ENCODE measurements at places on chromosomes 5 and 9.
A peak's percentile ranks its signal among the peaks of the same experiment; 100 is the strongest.

DNA sequence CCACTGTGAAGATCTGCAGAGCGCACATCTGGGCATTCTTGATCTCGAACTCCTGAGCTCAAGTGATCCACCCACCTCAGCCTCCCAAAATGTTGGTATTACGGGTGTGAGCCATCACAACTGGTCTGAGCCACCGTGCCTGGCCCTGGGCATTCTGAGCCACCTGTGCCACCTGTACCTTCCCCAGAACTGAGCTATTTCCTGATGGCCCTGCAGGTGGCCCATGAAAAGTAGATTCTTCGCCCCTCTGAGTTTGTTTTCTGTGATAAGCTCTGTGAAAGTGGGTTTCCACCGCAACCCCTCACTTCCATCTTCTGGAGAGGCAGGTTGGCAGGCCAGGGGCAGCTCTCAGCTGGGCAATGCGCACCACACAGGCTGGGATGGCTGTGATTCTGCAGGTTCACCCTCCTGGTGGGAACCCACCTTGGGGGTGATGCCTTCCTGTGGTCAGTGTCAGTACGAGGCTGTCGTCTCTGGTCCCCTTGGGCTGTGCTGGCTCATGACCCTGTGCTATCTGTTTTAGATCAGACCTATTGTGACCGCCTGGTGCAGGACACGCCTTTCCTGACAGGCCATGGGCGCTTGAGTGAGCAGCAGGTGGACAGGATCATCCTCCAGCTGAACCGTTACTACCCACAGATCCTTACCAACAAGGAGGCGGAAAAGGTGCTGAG, 11.3 kb downstream of the CARD19 start:
- no peak for DNase-seq

DNA sequence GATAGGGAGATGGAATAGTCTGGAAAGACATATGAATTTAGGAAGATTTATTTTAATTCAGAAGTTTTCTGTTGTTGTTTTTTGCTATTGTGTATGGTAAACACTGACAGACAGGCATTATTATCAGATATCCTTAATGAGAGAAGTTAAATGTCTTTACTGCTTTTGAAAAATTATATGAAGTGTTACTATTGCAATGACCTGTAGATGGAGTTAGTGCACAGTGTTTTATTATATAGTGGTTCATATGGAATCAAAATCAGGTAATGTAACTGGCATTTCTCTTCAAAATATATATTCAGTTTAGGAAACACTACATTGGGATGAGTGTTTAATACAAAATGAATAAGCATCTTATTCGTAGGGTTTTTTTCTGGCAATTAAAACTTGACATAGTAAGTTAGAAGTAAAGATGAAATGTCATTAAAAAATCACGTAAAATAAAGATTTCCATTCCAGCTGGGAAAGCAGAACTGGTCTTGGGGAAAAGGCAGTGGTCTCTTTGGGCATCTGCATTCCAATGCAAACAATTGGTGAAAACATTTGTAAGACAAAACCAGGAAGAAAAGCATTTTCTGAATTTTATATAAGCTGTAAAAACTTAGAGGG, 3.9 kb downstream of the GABRA1 start:
- no peak for DNase-seq

- no peak for DNase-seq
Measured at GRCh38 chr9:98968601-98969337, 25.1 kb downstream of the COL15A1 start.

DNA sequence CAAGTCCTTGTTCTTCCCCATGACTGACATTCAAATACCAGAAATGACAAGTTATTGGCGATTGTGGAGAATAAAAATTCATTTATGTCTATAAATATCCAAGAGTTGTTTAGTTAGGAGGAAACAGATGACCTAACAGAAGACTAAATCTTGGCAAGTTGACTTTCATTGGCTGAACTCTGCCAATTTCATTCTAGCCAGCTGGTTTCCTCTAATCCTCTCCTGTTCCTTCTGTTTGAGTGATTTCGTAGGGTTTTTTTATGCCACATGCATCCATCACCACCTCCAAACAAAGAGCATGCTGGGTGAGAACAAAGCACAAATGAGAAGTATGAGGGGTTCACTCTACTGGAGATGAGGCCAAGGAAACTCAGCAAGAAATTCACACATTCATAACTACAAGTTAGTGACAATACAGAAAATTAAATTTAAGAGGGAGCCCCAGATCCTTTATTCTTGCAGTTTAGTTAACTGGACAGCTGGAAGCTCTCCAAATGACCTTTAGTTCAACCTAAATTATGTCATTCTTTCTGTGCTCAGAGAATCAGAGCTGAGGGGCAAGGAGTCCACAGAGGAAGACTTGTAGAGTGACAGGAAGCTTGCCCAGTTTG, 932.0 kb downstream of the TLE4 start:
- no peak for DNase-seq

- DNase-seq = no peak
Measured at GRCh38 chr5:32116574-32117313, 57.4 kb downstream of the GOLPH3 start.

DNA sequence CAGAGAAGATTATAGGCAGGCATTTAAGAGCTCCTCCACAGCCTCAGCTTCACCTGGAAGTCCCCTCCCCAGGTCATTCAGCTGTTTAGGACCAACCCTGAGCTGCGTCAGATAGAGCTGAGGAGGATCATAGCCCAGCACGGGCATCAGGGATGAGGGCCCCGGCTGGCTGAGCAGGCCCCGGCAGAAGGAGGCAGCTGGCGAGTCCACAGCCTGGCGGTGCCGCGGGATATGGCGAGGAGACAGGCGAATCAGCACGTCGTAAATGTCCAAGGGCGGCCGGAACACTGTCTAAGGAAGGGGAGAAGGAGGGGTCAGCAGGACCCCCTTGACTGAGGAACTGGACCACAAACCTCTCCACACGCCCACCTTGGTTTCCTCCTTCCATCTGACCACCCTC, 10.6 kb downstream of the NOL6 start:
- DNase-seq = no peak

GRCh38 chr9:80763536-80763935, 925.8 kb downstream of the TLE1 start:
- no peak for DNase-seq

- DNase-seq = peak; percentile 30
Measured at GRCh38 chr9:125904155-125904851, 157.1 kb downstream of the PBX3 start.

GRCh38 chr5:179375831-179376365, 30.6 kb upstream of the ADAMTS2 start:
- no peak for DNase-seq

DNA sequence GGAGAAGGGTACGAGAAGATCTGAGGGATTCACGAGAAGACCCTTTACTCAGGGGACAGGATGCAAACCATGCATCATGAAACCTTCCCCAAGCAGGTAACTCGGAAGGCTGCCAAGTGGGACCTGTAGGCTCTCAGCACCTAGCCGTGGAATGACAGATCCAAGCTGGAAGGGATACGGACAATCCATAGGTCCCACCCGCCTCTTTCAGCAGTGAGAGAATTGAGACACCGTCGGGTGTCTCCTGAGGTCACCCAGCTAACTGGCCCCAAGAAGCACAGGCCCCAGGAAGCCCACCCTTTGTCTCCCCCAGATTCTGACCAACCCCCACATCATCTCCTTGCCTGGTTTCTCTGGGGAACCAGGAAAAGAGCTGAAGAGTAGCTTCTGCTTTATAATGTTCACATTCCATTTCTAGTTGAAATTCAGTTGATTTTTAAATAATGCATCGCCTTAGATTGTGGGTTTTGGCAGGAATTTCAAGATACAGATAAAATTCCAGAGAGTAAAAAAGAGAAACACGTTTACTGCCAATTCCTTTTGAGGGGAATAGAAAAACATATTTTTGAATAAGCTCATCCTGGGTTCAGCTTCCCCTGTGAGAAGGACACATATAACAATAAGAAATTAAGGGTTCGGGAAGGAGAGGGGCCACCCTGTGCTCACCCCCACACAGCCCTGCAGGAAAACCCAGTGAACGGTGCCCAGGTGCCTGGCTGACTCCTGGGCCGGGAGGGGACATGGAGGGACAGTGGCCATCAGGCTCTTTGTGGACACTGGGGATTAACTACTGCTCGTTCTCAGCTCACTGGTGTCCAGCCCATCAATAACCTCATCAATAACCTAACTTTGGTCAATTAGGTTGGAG, 51.1 kb downstream of the NSUN2 start:
- no peak for DNase-seq

DNA sequence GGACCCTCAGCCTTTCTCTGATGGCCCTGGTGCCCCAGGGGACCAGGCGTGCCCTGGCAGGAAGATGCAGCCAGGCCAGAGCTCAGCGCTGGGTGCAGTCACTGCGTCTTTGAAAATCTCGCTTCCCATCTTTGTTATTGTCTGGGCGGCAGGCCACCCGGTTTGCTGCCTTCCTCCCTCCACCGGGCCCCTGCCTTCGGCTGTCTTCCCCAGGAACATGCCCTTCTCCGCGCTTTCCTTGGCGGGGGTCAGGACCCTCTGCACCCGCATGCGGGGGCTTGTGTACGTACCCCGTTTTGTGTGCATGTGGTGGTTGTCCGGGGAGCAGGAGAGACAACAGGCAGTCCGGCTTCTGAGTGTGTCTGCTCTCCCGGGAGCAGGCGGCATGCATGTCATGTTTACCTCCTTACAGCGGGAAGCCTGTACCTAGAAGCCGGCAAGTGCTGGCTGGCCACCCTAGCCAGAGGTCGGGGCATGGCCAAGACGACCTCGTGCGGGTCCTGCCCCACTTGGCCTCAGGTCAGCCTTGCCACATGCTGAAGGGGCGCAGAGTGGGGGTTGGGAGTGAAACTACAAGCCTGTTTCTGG, 49.5 kb downstream of the DAB2IP start:
- DNase-seq = no peak

- DNase-seq = no peak
Measured at GRCh38 chr9:98995059-98995671, 51.5 kb downstream of the COL15A1 start.

- DNase-seq = no peak
Measured at GRCh38 chr9:126507318-126508109, 106.2 kb upstream of the LMX1B start.

DNA sequence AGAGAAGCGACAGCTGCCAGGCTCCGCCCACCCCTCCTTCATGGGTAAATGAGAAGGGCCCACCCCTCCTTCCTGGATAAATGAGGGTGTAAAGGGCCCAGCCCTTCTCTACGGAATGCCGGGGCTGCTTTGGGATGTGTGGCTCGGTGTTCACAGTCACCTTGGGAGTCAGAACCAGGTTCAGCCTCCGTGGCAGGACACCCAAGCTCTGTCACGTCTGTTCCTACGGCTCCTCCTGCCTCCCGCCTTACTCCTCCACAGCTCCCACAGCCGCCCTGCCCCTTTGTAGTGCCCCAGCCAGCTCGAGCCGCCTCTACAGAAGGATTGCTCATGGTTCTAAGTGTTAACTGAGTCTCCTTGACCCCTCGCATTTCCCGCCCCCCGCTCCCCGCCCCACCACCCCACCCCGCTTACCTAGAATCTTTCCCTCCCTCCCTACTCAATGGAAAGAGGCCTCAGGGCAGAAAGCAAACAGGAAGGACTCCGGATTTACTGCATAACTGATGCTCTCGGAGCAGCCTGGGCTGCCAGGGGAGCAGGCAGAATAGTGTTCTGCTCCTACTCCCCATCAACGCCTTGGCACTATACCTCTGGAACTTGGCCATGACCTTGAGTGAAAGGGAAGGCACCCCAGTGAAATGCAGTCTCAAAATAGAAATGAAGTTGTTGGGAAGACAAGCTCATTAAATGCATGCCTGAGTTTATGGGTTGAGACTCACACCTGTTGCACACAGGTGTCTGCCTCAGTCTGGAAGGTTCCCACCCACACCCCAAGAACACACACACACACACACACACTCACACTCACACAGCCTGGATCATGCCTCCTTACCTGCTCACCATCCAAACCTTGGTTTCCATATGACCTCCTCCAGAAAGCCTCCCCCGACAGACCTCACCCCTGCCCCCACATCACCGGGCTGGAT, 59.6 kb downstream of the NEURL1B start:
- DNase-seq = peak; percentile 45

- DNase-seq = no peak
Measured at GRCh38 chr5:5116956-5117355, 23.2 kb upstream of the ADAMTS16 start.

DNA sequence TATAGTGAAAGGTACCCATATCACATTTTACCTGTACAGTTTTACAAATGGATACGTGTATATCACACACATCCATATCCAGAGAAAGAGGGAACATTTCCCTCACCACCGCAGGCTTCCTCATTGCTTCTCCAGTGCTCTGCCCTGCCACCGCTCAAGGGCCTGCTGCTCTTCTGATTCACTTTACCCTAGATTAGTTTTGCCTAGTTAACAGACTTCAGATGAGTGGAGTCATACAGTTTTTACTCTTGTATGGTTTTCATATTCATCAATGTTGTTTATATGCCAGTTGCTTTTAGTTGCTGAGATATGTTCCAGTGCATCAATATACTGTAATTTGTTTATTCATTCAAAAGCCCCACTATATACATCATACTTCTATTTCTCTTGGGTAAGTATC, 53.9 kb upstream of the POMT1 start:
- DNase-seq = no peak

GRCh38 chr5:95913663-95914062, 48.0 kb downstream of the ELL2 start:
- DNase-seq = peak; percentile 39

GRCh38 chr9:88533951-88534455, 975 bp upstream of the NXNL2 start:
- DNase-seq = no peak

GRCh38 chr5:8528106-8528505, 659.2 kb downstream of the MTRR start:
- DNase-seq = no peak

- DNase-seq = no peak
Measured at GRCh38 chr5:93415819-93416218, 165.2 kb downstream of the NR2F1-AS1 start.

- no peak for DNase-seq
Measured at GRCh38 chr5:82341325-82341724, 63.2 kb upstream of the RPS23 start.

DNA sequence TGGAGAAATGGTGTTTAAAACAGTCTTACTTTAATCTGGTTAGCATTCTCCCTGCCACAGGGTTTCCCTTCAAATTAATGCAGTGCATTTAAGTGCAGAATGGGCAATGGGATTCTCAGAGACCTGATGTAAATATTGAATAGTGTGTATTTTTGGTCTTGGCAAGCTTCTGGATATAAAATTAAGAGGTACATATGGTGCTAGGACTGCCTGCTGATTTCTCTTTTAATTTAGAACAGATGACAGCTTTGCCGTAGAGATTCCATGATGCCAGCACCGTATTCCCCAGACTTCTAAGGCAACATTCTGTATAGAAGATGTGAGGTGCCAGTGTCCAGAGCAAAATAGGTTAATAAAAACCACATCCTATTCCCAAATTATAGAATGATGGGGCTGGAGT, 1.9 kb downstream of the MTAP start:
- no peak for DNase-seq

Measured in NCI-H146 (cell line).